Upper lobe of left lung (tissue), 6 donors: ENCODE measurements at places on chromosomes 6 and 20.

DNA sequence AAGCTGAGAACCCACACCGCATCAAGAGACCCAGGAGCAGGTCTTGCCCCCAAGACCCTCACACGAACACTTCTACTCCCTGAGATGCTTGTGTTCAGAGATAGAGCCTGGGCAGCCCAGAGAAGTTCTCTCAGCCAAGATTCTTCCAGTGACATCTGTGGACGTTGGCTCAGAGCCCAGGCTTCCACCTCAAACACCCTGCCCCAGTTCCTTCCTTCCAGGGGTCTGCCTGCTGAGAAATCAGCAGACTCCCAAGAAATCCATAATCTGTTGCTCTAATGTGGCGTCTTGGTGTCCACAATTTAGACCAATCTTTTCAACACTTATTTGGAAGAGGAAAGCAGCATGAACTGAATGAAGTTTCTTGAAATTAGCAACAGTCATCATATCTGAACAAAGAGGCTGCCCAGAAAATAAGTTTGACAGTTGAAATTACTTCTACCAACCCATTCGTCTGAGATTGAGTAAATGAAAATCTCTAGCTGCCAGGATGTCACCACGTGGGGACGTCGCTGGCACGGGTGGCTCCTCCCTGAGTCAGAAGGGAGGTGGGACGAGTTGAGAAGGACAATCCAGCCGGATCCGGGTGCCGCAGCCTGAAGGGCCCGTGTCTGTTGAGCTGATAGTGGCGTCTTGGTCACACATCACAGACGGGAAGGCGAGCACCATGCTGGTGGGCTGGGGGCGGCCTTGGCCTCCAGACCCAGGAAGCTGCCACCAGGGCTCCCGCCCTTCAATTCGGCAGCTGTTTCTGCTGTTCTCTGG lies 400.9 kb downstream of the TAF4 start:
- H3K27ac ChIP-seq: no peak overlapping the region
- no peak overlapping the region for H3K4me3 ChIP-seq
- no peaks in the 10 kb centered on the region for H3K4me1 ChIP-seq
- no peaks in the 10 kb centered on the region for H3K27me3 ChIP-seq

- H3K27me3 ChIP-seq: no peaks in the 10 kb centered on the region
- no peak for DNase-seq
- H3K4me3 ChIP-seq: no peak overlapping the region
Measured at GRCh38 chr6:44119704-44120262, 7.5 kb downstream of the MRPL14 start.

DNA sequence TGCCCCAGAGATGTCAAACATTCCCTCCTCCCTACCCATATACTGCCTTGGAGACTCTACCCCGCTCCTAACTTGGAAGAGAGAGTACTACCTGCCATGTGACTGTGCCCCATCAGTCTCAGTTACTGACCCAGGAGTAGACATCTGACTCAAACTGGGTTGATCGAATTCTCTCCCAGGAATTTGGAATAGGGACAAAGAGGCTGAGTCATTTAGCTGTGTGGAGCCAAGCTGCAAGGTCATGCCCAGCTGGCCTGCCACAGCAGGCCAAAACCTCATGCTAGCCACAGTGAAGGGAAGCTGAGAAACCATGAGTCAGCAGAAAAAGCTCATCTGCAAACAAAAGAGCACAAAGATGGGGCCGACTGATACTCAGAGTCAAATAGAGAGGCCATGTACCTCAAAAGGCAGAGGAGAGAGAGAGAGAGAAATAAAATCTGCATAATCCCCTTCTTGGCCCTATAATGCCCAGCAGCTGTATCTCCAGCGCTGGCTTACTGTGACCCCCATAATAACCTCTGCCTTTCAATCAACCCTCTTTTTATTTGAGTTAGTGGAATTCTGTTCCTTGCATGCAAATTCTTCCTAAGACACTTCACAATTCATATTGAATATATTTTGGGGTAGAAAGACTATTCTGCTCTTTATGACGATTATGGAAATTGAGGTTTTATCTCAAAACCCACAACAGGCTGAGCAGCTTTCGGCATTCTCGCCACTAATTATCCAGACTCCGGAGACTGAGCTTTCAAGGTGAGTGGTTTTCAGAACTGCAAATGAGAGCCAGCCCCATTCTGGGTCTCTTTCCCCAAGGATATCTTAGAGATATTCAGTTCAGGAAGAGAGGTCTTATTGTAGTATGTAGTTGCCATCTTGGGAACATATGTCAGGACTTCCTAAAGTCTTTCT lies 21.4 kb upstream of the AKIRIN2 start:
- no peak overlapping the region for H3K27ac ChIP-seq
- no peak for DNase-seq
- peaks cover 24% of the 10 kb centered on the region for H3K4me1 ChIP-seq

GRCh38 chr20:2114127-2114959 lies 12.7 kb downstream of the STK35 start:
- H3K4me3 ChIP-seq: no peak overlapping the region
- H3K27me3 ChIP-seq: no peaks in the 10 kb centered on the region
- peaks cover 54% of the 10 kb centered on the region for H3K4me1 ChIP-seq
- no peak for DNase-seq
